ENCODE measurements at places on chromosomes 1 and 21.

GRCh38 chr1:74713849-74714248 lies 19.0 kb downstream of the CRYZ start:
- no peak for DNase-seq

GRCh38 chr1:115594600-115594999 lies 47.2 kb upstream of the VANGL1 start:
- no peak for DNase-seq

- no peak for DNase-seq
These were observed 27.0 kb upstream of the SLC16A1 start for GRCh38 chr1:112982853-112983536.

GRCh38 chr1:210332719-210333398 lies 4.2 kb downstream of the HHAT start:
- DNase-seq = no peak

GRCh38 chr1:33331444-33332356 lies 10.8 kb upstream of the A3GALT2 start:
- DNase-seq = no peak

- no peak for DNase-seq
These were observed 108.8 kb downstream of the UBR4 start for GRCh38 chr1:19101244-19101643.

GRCh38 chr1:117605774-117606648 lies at the start of gene TENT5C:
TENT5C (plus strand) TSS chr1:117606048; CDS start chr1:117622869, 16,821 bp downstream.
- DNase-seq = peak; percentile 98

DNA sequence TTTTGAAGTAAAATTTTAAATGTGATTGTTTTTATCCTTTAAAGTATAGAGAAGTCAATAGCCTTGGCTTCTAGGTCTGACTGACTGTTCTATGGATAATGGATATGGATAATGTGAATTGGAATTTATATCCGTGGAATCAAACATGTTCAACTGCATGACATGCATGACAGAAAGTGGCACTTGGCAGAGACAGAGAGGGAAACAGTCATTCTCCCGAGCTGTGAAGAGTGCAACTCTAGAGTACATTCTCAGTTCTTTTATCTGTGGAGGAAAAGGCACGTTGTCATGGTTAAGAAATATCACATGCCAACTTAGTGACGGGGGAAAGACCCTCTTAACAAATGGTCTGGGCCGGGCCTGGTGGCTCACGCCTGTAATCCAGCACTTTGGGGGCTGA lies 67.0 kb downstream of the KIF26B start:
- no peak for DNase-seq

GRCh38 chr21:40270047-40270446 lies 402.8 kb downstream of the PCP4 start:
- no peak for DNase-seq

DNA sequence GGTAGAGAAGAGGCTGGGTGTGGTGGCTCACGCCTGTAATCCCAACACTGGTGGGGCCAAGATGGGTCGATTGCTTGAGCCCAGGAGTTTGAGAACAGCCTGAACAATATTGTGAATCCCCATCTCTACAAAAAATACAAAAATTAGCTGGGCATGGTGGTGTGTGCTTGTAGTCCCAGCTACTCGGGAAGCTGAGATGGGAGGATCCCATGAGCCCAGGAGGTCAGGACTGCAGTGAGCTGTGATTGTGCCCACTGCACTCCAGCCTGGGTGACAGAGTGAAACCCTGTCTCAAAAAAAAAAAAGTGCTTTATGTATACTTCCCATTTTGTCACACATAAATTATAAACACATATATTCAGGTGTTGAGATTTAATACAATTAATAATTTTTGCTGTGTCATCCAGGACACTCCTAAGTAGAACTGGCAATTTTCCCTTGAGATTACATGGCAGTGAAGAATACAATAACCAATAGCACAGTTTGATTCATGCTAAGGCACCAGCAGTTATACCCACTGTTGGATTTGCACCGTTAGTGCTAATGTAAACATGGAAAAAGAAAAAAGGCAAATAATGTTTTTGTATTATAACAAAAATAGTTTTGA lies 15.5 kb downstream of the GABPB2 start:
- no peak for DNase-seq

- no peak for DNase-seq
These were observed 12.8 kb downstream of the S100A7 start for GRCh38 chr1:153447498-153448170.

- DNase-seq = no peak
These were observed 139.9 kb downstream of the DSCAM start for GRCh38 chr21:40706806-40707655.

GRCh38 chr1:203278082-203278884 lies 27.0 kb upstream of the BTG2 start:
- DNase-seq = no peak

GRCh38 chr21:34148419-34148804 lies 75.0 kb downstream of the MRPS6 start:
- DNase-seq = no peak

- DNase-seq = no peak
These were observed 78.3 kb downstream of the CLEC20A start for GRCh38 chr1:178418284-178418955.

GRCh38 chr21:32475162-32475812 lies 62.8 kb downstream of the EVA1C start:
- DNase-seq = no peak

- peak; percentile 11 for DNase-seq
These were observed at the start of gene HTR1D for GRCh38 chr1:23217421-23218115. HTR1D (minus strand) TSS chr1:23217502; CDS start chr1:23194219, 23,283 bp downstream.

GRCh38 chr1:66300972-66301451 lies 232.9 kb upstream of the SGIP1 start:
- peak; percentile 20 for DNase-seq

GRCh38 chr1:89980605-89981004 lies 14.3 kb upstream of the ZNF326 start:
- no peak for DNase-seq

DNA sequence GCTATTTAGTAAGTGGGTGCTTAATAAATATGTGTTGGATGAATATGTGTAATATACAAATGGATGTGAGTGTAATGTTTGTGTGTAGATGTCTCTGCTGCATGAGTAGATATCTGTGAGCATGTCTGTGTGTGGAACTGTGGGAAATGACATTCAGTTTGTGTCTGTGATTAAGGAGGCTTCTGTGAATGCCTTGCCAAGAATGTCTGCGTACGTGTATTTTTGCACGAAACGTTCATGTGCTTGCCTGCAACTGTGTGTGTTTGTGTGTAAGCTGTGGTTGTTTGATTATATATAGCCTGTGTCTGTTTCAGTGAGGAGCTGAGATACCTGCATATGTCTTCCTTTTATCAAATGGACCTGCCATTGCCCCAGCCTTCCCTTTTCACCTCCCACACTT lies 13.8 kb downstream of the DMBX1 start:
- DNase-seq = no peak

- no peak for DNase-seq
These were observed 330.5 kb upstream of the ADGRL2 start for GRCh38 chr1:81470275-81470674.

DNA sequence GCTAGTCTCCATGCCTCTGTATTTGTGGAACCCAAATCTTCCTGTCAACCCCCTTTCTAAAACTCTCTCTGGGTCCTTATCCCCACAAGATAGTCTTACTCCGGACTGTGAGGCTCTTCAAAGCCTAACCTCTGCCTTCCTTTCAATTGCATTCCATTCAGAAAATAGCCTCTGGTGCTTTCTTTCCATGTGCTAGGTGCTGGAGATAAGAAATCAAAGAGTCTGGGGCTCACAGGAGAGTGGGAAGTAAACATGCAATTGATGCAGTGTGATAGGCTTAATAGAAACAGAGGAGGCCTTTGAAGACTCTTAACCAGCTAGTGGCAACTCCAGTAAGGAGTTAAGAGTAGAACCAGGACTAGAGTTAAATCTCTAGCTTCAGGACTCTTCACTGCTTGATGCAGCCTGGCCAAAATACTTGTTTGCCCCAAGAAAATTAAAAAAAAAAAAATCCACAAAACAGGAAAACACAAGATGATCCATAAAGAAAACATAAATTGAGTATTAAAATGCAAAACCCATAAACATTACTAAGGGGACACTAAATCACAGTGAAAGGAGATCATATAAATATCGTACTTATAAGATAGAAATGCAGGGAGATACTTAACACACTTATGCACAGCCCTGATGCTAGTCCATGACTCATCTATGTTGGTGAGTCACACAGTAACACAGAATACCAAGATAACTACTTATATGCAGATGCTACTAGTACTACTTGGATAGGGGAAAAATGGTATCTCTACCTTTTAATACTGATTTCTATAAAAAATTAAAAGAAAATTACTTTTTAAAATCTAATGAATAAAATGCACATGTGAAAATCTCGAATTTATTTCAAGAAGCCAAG lies 341.5 kb downstream of the KCNH1 start:
- no peak for DNase-seq

DNA sequence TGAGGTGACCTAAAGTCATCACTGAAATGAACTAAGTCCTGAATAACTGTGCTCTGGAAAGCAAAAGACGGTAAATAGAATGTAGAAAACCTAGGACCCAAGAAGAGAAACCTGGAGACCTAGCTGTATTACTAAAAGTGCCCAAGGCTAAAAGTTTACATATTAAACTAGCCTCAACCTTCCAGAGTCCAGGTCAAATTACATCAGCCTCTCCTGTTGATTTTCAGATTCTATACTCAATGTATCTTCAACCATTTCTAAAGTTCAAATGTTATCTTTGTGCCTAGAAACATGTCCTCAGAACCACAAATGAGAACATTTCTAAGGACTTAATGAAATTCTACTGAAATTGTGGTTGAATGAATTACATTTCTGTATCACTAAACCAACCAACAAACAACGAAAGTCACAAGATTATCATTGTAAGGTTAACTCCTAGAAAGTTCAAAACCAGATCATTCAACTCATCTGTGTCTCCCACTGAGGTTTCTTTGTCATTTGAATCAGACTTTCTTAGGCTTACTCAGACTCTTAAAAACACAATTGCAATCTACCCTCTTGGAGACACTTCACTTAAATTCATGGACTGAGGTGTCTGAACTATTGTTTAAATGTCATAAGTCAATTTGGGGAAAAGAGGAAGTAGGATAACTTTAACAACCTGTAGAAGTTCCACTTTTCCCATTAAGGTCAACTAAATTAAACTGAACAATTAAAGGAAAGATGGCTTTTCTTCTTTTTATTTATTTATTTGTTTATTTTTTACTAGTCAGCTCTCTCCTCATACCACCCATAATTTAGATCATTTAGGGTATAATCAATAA lies 207.7 kb downstream of the BARHL2 start:
- DNase-seq = no peak

GRCh38 chr1:46581681-46582455 lies 22.2 kb downstream of the MKNK1 start:
- DNase-seq = no peak

DNA sequence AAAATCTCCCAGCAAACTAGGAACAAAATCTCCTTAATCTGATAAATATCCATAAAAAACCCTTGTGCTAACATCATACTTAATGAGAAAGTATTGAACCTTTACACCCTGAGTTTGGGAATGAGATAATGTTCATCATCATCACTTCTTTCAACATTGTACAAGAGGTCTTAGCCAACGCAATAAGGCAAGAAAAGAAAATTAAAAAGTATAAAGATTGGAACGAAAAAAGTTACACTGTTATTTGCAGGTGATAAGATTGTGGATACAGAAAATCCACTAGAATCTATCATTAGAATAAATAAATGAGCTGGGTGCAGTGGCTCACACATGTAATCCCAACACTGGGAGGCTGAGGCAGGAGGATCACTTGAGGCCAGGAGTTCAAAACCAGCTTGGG lies 76.7 kb downstream of the UBR4 start:
- DNase-seq = no peak
